ENCODE measurements at places on chromosomes 5 and 9.

- DNase-seq = no peak
Measured at GRCh38 chr5:150046031-150046430, 40.3 kb downstream of the CSF1R start.

- DNase-seq = no peak
Measured at GRCh38 chr9:38030658-38031057, 38.4 kb downstream of the SHB start.

DNA sequence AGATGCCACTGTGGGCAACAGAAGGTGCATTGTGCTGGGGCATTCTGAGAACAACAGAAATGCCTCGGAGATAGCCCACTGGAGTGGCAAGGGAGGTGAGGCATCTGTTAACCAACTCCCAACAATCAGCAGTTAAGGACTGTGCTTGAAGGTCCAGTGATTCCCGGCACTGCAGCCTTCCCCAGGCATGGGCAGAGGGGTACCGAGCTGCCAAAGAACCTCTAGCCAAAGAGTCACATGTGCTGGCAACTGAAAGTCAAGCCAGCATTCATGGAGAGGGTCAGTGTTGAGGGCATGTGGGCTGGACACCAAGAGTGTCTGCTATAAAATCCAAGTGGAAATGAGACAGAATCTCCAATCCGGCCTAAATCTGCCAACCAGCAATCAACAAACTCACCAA is 149.6 kb downstream of the ASTN2 start:
- DNase-seq = no peak

DNA sequence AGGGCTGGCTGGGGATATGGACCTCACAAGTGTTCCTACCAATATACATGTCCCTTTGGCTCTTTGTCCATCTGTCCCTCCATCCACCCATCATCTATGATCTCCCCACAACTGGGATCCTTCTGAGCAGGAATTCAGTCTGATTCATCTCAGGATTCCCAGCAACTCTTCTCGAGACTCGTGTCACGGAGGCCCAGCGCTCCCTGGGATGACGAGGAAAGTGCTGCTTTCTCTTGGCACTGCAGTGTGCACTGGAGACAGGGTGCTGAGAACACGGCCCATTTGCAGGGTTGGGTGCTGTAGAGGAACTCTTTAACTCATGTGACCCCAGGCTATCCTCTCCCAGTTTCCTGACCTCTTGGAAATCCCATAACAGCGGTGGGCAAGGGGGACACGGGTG is 72.9 kb downstream of the ANGPTL2 start:
- no peak for DNase-seq

DNA sequence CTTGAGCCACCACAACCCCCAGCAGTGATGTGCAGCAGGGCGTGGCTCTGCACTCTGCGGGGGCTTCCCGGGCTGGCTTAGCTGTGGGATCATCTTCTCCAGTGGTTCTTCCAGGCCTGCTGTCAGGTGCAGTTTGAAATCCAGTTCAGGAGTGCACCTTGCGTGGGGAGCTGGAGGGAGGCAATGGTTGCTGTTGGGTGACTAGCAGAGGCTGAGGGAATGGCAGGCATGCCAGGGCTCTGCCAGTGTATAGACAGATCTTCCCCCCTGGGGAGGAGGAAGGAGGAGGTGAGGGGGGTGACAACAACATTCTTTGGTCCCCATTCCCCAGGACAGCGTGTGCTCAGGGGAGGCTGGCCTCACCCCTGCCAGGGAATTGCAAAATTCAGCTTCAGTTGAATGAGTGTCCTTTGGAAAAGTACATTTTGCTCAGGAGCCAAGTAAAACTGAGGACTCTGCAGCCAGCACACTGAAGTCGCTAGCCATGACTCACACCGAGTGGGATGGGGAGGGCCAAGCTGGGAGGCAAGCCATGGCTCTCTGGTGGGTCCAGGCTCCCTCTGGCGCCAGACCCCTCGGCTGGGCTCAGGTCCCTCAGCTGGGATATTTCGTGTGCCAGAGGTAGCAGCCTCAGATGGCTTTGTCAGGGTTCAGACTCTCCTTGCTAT is 35.0 kb downstream of the ERGIC1 start:
- DNase-seq = no peak

GRCh38 chr9:136979769-136980587 is 2.7 kb downstream of the PTGDS start:
- no peak for DNase-seq

DNA sequence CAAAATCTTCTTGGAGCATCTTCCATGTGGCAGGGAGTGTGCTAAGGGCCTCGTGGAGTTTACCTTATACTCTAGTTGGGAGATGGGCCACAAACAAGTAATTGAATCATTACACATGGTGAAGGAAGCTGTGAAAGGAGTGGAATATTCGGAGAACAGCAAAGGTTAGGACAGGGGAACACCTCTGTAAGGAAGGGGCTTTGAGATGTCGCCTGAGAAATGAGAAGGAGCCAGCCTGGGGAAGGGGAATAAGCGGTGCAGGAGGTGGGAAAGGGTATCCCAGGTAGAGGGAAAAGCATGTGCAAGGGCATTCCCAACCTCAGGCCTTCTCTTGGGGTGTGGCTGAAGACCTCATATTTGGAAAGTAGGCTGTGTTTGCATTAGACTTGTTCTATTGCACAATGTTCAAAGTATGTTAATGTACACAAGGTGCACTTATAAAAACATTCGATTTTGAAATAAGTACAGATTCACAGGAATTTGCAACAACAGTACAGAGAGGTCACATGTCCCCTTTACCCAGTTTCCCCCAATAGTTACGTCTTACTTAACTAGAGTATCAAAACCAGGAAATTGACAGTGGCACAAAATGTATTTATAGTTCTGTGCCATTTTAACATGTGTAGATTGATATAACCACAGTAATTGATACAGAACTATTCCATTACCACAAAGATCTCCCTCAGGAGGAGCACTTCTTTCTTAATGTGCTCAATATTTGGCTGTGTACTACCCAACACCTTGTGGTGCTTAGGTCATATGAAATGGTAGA is 2.4 kb upstream of the STOM start:
- DNase-seq = no peak

DNA sequence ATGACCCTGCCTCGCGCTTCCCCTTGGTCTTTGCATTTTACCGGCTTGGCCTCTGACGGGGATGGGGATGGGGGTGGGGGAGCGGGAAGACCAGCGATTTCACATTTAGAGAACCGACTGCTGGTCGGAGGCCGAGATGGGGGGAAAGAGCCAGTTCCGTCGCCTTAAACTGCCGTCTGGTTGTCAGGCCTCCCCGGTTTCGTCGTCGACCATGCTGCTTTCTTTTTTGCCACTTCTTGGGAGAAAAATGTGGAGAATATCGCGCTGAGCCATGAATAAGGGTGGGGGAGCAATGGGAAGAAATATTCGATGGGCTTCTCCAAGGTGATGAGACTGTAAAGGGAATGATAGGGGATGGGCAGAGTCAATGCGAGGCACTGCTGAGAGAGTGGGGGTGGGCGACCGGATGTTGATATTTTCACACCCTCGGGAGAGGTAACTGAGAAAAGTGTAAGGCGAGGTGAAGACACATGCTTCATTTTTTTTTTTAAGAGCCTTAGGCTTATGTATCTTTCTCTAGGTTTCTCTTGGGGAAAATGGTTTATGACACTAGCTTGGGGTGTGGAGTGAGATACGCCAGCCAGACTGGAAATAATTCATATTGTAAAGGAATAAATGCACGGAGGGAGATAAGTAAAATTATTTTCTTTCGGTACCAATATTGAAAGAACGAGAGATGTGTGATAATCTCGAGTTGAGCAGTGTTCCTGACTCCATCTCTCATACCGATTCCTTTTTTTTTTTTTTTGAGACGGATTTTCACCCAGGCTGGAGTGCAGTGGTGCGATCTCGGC is 1.1 kb downstream of the KIF2A start:
- peak; percentile 65 for DNase-seq

DNA sequence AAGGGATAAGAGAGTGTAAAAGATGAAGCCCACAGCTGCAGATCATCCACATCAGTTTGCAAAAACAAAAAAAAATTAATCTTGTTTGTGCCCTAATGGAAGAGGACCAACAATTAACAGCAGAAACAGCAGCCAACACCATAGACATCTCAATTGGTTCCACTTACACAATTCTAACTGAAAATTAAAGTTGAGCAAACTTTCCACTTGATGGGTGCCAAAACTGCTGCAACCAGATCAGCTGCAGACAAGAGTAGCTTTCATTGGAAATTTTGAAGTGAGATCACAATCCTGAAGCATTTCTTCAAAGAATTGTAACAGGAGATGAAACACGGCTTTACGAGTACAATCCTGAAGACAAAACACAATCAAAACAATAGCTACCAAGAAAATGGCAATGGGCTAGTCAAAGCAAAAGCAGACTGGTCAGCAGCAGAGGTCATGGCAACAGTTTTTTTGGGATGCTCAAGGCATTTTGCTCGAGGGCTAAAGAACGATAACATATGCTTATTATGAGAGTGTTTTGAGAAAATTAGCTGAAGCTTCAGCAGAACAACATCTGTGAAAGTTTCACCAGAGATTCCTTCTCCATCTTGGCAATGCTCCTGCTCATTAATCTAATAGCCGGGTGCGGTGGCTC is 4.1 kb upstream of the RBM27 start:
- no peak for DNase-seq

DNA sequence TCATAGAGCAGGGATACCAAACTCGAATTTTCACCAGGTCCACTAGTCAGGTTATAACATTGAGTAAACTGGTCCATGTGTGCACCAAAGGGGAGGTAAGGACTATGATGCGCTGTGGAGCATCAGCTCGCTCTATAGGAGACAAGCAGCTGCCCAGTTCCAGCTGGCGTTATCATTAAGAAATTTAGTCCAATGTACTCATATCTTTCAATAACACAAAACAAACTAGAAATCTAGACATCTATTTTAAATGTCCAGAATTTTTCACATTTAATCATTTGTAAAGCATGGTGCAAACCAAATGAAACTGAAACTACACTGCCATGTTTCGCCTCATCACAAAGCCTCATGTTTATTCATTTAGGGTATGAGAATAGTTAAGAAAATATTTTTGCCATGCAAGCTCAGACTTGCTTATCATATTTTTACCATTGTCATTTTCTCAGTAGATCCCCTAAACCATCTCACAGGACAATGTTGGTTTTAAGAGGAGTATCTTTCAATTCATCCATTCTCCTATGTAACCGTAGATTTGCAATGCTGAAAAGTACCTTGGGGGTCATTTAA is 50.9 kb downstream of the ZNF474 start:
- no peak for DNase-seq

- no peak for DNase-seq
Measured at GRCh38 chr9:97479496-97480159, 21.8 kb upstream of the TMOD1 start.
